MV-4-11 (cell line): ENCODE measurements at places on chromosomes 13 and 19.

- DNase-seq, result no peak
These were observed 41.0 kb downstream of the KL start for GRCh38 chr13:33057019-33057780.

DNA sequence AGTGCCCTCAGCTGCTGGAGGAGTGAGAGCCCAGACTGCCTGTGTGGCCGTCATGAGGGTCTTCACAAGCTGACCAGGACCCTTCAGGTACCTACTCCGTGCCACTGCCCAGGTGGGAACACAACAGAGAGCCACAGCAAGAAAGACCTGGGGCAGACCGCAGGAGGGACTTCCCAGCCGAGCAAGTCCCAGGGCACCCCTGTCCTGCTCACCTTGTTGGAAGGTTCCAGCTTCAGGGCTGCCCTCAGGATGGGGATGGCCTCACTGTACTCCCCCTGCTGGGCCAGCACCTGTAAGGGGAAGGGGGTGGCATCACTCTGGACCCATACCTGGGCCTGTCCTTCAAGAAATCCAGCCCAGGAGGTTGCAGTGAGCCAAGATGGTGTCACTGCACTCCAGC is 10.3 kb downstream of the FKBP8 start:
- no peak for DNase-seq

GRCh38 chr19:29880498-29881081 is 61.4 kb upstream of the URI1 start:
- DNase-seq, result no peak

- no peak for DNase-seq
These were observed 51.5 kb upstream of the GTF3A start for GRCh38 chr13:27372896-27373295.

DNA sequence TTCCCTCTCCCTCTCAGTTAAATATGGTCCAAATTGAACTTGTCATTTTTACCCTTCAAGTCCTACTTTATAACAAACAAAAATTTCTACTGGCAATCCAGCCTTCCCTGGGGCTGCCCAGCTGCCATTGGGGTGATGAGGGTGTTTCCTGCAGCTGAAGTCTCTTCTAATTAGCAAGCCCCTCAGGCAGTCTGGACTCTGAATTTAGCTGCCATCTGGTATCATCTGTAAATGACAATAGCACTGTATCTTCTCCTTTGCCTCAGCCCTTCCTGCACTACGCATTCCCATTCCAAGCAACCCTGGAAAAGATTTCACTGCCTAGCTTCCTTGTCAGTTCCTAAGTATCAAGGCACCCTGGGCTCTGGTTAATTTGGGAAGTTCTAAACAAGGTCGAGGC is 331.1 kb upstream of the KLF12 start:
- no peak for DNase-seq

GRCh38 chr19:20077791-20078463 is at the start of gene ZNF90:
Gene ZNF90 (plus strand): TSS chr19:20078000. CDS start chr19:20078133, 133 bp downstream.
- no peak for DNase-seq

GRCh38 chr19:48656840-48657474 is 11.0 kb upstream of the CA11 start:
- DNase-seq, result no peak

DNA sequence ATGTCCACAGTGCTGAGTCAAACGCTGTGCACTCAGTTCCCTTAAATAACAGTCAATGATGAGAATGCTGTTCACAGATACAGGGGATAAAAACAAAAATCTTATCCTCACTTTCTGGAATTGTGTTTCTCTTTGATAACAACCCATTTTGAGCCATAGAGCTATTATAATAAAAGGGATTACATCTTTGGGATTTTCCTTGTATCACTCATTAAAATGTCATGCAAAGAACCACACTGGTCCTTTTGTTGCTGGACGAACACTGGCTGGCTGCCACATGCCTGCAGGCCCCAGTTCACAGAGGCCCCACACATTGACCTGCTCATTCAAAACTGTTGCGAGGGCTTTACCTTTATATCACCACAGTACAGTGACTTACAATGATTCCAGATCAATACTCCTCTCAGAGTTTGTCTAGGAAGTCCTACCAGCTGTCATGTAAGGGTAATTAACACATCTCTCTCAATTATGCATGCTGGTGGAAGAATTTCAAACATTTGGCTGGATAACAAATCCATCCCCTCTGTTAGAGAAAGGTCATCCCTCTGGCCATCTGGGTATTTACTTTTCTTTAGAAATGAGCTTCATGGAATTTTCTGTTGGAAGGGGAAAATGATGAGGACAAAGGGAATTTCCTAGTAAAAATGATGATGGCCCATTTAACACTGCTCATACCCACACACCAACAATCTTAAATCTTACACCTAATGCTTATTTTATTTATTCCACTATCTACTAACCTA is 85.9 kb downstream of the MBNL2 start:
- DNase-seq, result no peak
